Lower lobe of right lung (tissue), 2 donors: ENCODE measurements at places on chromosomes 5 and 9. TPM values are rescaled to one million over a fixed set of nuclear protein-coding genes. Genes with fewer than 3 reads are reported as not detected.

GRCh38 chr5:151581347-151581746 is 9.8 kb downstream of the FAT2 start:
- peaks cover 6% of the 10 kb centered on the region for H3K4me1 ChIP-seq
- H3K4me3 ChIP-seq, result no peak overlapping the region
- H3K27me3 ChIP-seq, result no peaks in the 10 kb centered on the region
- H3K27ac ChIP-seq, result no peak overlapping the region
- DNase-seq, result no peak

DNA sequence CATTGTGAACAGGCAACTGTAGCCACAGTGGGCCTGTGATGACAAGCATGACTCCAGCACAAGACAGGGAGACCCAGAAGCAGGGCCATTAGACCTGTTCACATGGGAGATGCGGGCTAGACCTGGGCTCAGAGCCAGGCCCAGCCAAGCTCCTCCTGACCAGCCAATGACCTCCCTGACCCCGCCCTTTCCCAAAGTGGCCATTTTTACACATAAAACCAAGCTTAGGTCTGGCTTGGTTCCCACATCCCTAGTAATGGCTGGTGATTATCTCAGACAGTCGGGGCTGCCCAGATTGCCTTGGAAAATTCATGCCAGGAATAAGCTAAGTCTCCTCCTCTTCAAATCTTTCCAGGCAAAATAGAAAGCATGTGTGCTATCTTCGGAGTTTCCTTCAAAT is 94.1 kb downstream of the FRMD3 start:
- no peaks in the 10 kb centered on the region for H3K27me3 ChIP-seq
- DNase-seq, result no peak
- peaks cover 9% of the 10 kb centered on the region for H3K4me1 ChIP-seq
- H3K4me3 ChIP-seq, result no peak overlapping the region
- H3K36me3 ChIP-seq, result no peaks in the 10 kb centered on the region
- H3K27ac ChIP-seq, result no peak overlapping the region

DNA sequence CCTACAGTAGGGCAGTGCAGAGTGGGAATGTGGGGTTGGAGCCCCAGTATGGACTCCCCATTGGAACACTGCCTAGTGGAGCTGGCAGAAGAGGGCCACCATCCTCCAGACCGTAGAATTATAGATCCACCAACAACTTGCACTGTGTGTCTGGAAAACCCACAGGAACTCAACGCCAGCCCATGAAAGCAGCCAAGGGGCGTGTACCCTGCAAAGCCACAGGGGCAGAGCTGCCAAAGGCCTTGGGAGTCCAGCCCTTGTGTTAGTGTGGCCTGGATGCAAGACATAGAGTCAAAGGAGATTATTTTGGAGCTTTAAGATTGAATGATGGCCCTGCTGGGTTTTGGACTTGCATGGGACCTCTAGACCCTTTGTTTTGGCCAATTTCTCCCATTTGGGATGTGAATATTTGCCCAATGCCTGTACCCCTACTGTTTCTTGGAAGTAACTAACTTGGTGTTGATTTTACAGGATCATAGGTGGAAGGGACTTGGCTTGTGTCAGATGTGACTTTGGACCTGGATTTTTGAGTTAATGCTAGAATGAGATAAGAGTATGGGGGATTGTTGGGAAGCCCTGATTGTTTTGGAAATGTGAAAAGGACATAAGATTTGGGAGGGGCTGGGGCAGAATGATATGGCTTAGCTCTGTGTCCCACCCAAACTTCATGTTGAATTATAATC is 266.8 kb downstream of the SEMA5A start:
- no peak overlapping the region for H3K27ac ChIP-seq
- H3K4me1 ChIP-seq, result no peaks in the 10 kb centered on the region
- no peak for DNase-seq
- H3K4me3 ChIP-seq, result no peak overlapping the region
- H3K27me3 ChIP-seq, result no peaks in the 10 kb centered on the region

DNA sequence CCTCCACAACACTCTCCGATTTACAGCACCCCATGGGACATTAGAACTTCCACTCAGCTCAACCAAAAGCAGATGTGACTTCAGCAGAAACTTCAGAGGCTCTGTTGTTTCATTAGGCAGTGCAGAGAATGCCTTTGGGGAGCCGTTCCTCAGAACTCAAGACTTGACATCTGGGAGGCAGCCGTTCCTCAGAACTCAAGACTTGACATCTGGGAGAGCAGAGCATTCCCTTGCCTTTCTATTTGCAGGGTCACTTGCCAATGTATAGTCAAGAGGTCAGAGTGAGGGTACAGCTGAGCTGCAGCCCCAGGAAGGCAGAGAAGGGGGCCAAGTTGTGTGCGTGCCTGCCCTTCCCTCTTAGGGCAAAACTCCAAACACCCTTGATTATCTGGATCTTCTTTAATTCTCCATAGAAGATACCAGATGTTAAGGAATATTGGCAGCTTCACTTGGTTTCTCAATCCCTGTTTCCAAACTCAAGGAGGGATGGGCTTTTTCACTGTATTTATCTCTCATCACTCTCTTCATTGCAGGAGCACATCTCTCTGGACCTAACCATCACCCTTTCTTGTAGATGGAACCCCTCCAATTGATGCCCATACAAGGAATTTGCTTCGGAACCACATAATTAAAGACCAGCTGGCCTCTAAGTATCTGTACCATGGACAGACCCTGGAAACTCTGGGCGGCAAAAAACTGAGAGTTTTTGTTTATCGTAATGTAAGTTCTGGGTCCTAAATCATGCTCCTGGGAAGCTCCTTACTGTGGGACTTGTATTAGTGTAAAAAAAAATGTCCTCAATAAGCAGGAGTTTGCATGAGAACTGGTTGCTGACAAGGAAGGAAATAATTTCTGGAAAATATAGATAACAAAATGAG is 25.6 kb downstream of the TGFBI start:
- no peak overlapping the region for H3K27ac ChIP-seq
- DNase-seq, result no peak
- H3K36me3 ChIP-seq, result peaks cover 44% of the 10 kb centered on the region
- H3K4me1 ChIP-seq, result peaks cover 18% of the 10 kb centered on the region

GRCh38 chr9:17623965-17624364 is 45.1 kb downstream of the SH3GL2 start:
- no peak overlapping the region for H3K27ac ChIP-seq
- no peak for DNase-seq
- H3K4me1 ChIP-seq, result no peaks in the 10 kb centered on the region
- no peaks in the 10 kb centered on the region for H3K27me3 ChIP-seq
- no peaks in the 10 kb centered on the region for H3K36me3 ChIP-seq

CDKN2B gene
- total RNA-seq, result 17.9 TPM

MAP1B gene
- total RNA-seq, result 20.6 TPM
